Body of pancreas (tissue), 4 donors: ENCODE measurements at places on chromosomes 11 and 22.

GRCh38 chr11:67732045-67732787, 57.8 kb upstream of the ALDH3B2 start:
- peak; percentile 43 for DNase-seq
- no peaks in the 10 kb centered on the region for H3K36me3 ChIP-seq
- no peak overlapping the region for H3K27ac ChIP-seq
- peaks cover 14% of the 10 kb centered on the region for H3K4me1 ChIP-seq

GRCh38 chr11:71247551-71248250, 4.7 kb downstream of the SHANK2 start:
- H3K27ac ChIP-seq = no peak overlapping the region
- peak; percentile 57 for DNase-seq
- H3K4me1 ChIP-seq = peaks cover 27% of the 10 kb centered on the region
- no peaks in the 10 kb centered on the region for H3K36me3 ChIP-seq

- no peaks in the 10 kb centered on the region for H3K36me3 ChIP-seq
- DNase-seq = peak; percentile 42
- peaks cover 31% of the 10 kb centered on the region for H3K4me1 ChIP-seq
- H3K27me3 ChIP-seq = no peaks in the 10 kb centered on the region
- no peak overlapping the region for H3K4me3 ChIP-seq
Observed at GRCh38 chr22:45212306-45212709, 28.4 kb downstream of the KIAA0930 start.

GRCh38 chr11:27060816-27061460, 20.3 kb downstream of the BBOX1 start:
- no peak overlapping the region for H3K4me3 ChIP-seq
- no peaks in the 10 kb centered on the region for H3K4me1 ChIP-seq
- no peaks in the 10 kb centered on the region for H3K27me3 ChIP-seq
- DNase-seq = no peak

- no peak for DNase-seq
- H3K36me3 ChIP-seq = no peaks in the 10 kb centered on the region
- no peaks in the 10 kb centered on the region for H3K27me3 ChIP-seq
- H3K4me1 ChIP-seq = peaks cover 66% of the 10 kb centered on the region
Observed at GRCh38 chr11:845872-846495, 3.3 kb downstream of the TSPAN4 start.

DNA sequence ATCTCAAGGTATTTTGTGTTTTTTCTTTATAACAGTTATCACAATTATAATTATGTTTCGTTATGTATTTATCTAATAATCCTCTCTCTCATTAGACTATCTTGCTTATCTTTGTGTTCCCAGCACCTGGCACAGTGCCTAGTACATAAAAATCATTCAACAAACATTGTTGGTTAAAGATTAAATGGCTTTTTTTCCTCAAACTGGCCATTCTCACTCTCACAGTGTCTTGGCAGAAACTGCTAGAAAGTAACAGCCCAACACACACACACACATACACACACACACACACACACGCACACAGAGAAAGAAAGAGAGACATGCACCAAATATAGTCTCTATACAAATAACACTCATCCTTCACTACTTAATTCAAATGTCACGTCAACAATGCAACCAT, 36.8 kb downstream of the OR10A6 start:
- H3K4me1 ChIP-seq = peaks cover 64% of the 10 kb centered on the region
- H3K27me3 ChIP-seq = no peaks in the 10 kb centered on the region
- peak overlapping the region; percentile 68 for H3K27ac ChIP-seq
- H3K4me3 ChIP-seq = no peak overlapping the region

DNA sequence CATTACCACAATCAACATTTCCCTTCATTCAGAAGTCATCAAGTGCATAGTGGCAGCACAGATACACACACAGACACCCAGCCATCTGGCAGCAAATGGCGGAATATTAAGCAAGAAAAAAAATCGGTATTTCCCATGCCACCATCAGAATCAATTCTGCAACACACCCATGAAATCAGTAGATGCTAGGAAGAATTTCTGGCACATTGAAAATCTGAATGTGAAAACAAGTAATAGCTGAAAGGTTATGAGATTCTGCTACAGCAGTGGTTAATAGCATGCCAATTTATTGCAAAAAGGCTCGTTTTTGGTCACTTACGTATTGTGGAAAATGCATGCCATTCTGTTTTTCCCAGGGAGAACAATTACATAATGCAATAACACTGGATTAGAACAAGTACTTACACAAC, 91.1 kb downstream of the PICALM start:
- no peak for DNase-seq
- H3K27me3 ChIP-seq = no peaks in the 10 kb centered on the region
- no peak overlapping the region for H3K27ac ChIP-seq
- H3K36me3 ChIP-seq = peaks cover 16% of the 10 kb centered on the region

- no peak for DNase-seq
- H3K4me3 ChIP-seq = no peak overlapping the region
- no peaks in the 10 kb centered on the region for H3K4me1 ChIP-seq
- H3K36me3 ChIP-seq = no peaks in the 10 kb centered on the region
- no peak overlapping the region for H3K27ac ChIP-seq
Observed at GRCh38 chr11:61095021-61095420, 7.3 kb upstream of the CD5 start.

DNA sequence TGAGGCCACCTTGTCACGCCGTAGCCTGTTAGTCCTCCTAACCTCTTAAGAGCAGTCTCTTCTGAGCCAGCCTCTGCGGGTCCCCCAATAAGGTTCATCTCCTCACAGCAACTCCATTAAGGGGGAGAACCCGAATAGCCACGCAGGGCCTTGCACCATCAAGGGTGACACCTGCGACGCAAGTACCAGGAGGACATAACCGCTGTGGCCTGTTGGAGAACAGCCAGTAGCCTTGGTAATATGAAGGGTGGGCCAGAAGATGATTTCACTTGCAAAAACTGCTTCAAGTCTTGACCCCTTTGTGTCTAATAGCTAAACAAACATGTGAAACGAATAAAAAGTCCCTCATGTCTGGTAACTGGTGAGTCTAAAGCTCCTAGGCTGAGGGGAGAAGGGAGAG, 14.8 kb downstream of the ARFGAP2 start:
- DNase-seq = no peak
- peaks cover 7% of the 10 kb centered on the region for H3K4me1 ChIP-seq
- no peaks in the 10 kb centered on the region for H3K27me3 ChIP-seq
- no peak overlapping the region for H3K4me3 ChIP-seq

DNA sequence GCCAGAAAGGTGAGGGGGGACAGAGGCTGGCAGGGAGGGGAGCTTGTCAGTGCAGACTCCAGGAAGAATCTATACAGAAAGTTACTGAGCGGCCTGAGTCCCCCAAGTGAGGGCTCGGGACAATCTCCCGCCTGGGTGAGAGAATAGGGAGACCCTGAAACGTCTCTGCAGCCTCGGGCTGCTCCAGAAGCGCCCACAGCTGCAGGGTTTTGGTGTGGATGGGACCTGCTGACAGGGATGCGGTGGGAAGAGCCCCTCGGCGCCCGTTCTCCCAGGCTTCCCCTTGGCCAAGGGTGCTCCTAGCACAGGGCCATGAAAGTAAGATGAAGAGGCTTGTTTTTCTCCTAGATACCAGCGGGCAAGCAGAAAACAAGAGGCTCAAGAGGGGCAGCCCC, 743 bp upstream of the RCE1 start:
- no peaks in the 10 kb centered on the region for H3K36me3 ChIP-seq
- DNase-seq = no peak
- peaks cover 42% of the 10 kb centered on the region for H3K4me1 ChIP-seq
- H3K27ac ChIP-seq = peak overlapping the region; percentile 76
- no peaks in the 10 kb centered on the region for H3K27me3 ChIP-seq

- no peak overlapping the region for H3K4me3 ChIP-seq
- no peak overlapping the region for H3K27ac ChIP-seq
- no peak for DNase-seq
Observed at GRCh38 chr11:133560472-133560855, 28.2 kb upstream of the OPCML start.

DNA sequence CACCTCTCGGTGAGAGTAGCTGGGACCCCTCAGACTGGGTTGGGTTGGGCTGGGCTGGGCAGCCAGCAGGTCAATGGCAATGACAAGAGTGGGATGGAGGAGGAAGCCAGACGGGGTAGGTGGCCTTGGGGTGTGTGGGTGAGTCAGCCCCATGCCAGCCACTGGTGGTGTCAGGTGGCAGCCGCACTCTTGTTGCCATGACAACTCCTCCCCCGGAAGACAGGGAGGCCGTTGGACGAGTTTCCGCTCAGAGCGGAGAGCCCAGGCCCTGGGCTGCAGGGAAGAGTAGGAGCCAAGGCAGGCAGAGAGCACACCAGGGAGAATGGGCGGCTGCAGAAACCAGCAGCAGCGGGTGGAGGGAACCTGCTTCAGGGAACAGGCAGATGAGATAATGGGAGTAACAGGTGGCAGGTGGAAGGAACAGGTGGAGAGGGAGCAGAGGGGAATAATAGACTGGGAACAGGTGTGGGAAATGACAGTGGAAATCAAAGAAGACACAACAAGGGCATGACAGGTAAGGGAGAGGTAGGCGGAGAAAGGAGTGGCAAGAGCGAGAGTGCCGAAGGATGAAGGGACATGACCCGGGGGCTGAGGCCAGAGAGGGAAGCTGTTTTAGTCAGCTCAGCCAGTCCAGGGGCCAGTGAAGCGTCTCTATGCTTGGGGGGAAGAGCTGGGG, 8.7 kb downstream of the SPTBN2 start:
- H3K4me3 ChIP-seq = no peak overlapping the region
- H3K36me3 ChIP-seq = no peaks in the 10 kb centered on the region
- peak overlapping the region; percentile 86 for H3K27ac ChIP-seq

GRCh38 chr11:25943777-25944661, 387.9 kb upstream of the ANO3 start:
- no peaks in the 10 kb centered on the region for H3K36me3 ChIP-seq
- H3K4me1 ChIP-seq = no peaks in the 10 kb centered on the region
- no peak overlapping the region for H3K27ac ChIP-seq
- DNase-seq = no peak
- no peaks in the 10 kb centered on the region for H3K27me3 ChIP-seq

DNA sequence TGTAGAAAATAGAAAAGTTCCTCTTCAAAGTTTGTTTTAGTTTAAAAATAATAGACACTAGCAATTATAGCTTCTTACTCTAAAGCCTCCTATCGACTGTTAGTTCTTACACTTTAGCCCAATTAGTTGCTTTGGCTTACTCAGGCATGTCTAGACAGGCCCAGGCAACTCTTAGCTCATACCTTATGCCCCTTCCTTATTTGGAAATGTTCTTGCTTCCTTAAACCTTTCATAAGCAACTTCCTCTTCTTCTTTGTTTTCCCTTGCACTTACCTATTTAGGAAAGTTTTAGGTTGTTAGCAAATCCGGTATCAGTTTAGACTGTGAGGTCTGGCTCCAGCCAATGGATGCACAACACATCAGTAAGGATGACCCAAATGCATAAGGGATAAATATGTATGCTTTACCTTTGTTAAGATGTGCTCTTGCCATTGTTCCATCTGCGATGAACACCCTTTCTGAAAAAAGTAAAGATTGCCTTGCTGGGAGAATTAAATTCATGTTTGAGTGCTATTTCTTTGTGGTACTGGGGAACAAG, 1277.5 kb upstream of the CNTN5 start:
- no peaks in the 10 kb centered on the region for H3K4me1 ChIP-seq
- H3K36me3 ChIP-seq = no peaks in the 10 kb centered on the region
- H3K27me3 ChIP-seq = no peaks in the 10 kb centered on the region
- H3K27ac ChIP-seq = no peak overlapping the region

DNA sequence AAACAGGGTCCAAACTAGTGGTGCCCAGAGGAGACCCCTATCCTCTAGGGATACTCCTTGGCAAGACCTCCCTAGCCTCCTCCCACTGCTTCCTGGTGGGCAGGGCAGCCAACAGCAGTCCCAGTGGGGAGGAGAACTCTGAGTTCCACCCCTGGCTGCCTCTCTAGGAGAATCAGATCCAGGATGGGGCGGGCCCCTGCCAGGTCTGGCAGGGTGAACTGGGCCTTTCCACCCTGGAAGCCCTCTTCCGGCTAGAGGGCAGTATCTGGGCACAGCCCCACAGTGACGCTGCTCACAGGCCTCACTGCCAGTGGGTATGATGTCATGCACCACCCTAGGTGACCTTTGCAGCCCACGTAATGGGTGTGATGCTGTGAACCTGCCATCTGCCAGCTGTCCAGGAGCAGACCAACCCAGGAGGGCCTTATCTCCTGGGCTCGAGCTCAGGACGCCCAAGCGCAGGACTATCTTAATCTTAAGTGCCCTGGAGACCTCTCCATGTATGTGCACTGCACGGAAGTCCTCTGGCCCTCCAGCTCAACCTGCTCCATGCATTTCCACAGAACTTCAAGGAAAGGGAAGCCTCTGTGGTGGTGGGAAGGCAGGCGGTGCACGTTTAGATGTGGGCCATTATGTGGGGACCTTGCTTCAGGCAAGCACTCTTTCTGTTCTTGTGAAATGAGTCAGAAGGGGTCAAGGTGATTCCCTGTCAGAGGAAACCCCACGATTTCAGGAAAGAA, 31.8 kb upstream of the FCHSD2 start:
- H3K4me3 ChIP-seq = no peak overlapping the region
- H3K4me1 ChIP-seq = peaks cover 46% of the 10 kb centered on the region
- no peaks in the 10 kb centered on the region for H3K27me3 ChIP-seq
- no peak overlapping the region for H3K27ac ChIP-seq
- no peaks in the 10 kb centered on the region for H3K36me3 ChIP-seq

DNA sequence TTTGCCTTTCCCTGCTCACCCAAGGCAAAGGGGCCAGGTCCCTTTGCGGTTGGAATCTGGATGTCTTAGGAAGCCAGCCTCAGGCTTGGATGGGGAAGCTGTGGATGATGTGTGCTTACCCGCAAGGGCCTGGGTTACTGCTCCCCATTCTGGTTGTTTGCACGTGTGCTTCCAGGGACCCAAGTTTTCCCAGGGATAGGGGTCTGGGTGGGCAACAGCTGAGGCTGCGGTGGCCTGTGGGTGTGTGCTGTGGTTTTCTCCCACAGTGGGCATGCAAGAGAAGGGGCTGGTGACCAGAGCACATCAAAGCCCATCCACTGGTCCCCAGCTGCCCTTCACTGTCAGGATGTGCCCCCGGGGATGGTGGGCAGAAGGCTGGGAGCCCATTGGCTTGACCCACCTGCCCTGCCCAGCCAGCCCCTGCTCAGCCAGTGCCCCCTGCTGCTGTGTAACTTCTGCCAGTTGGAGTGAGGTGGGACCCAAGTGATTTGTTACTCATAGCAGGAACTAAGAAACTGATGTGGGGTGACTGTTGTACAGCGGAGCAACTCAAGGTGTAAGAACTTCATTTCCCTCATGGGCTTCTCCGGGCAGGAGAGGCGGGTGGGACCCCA, 3.3 kb downstream of the CAPN5 start:
- no peak for DNase-seq
- H3K27me3 ChIP-seq = no peaks in the 10 kb centered on the region
- H3K4me3 ChIP-seq = no peak overlapping the region
- H3K27ac ChIP-seq = no peak overlapping the region
- H3K4me1 ChIP-seq = peaks cover 57% of the 10 kb centered on the region

GRCh38 chr22:49268924-49269323, 558.7 kb downstream of the BRD1 start:
- H3K36me3 ChIP-seq = no peaks in the 10 kb centered on the region
- no peak for DNase-seq
- H3K27ac ChIP-seq = no peak overlapping the region
- H3K27me3 ChIP-seq = no peaks in the 10 kb centered on the region
- H3K4me3 ChIP-seq = no peak overlapping the region

GRCh38 chr11:125626288-125626950, 1.5 kb downstream of the CHEK1 start:
- H3K36me3 ChIP-seq = no peaks in the 10 kb centered on the region
- DNase-seq = peak; percentile 12
- H3K27ac ChIP-seq = peak overlapping the region; percentile 98
- no peaks in the 10 kb centered on the region for H3K27me3 ChIP-seq
